ENCODE measurements at places on chromosomes 7 and 10. TPM values are rescaled to one million over a fixed set of nuclear protein-coding genes. Genes with fewer than 3 reads are reported as not detected.

Gene CNPY1
- total RNA-seq, result not detected

Gene SYCE1
- not detected for total RNA-seq

Gene AOC1
- total RNA-seq, result not detected

Gene CCT6A
- 192 TPM for total RNA-seq

Gene CPXM2
- not detected for total RNA-seq
